ENCODE measurements at places on chromosomes 6 and 20.

GRCh38 chr20:40631119-40631631 lies 57.9 kb downstream of the MAFB start:
- DNase-seq, result no peak

- no peak for DNase-seq
These were observed 122.6 kb downstream of the HIVEP2 start for GRCh38 chr6:142822383-142822782.

- DNase-seq, result no peak
These were observed 59.3 kb downstream of the DLL1 start for GRCh38 chr6:170231293-170232185.

DNA sequence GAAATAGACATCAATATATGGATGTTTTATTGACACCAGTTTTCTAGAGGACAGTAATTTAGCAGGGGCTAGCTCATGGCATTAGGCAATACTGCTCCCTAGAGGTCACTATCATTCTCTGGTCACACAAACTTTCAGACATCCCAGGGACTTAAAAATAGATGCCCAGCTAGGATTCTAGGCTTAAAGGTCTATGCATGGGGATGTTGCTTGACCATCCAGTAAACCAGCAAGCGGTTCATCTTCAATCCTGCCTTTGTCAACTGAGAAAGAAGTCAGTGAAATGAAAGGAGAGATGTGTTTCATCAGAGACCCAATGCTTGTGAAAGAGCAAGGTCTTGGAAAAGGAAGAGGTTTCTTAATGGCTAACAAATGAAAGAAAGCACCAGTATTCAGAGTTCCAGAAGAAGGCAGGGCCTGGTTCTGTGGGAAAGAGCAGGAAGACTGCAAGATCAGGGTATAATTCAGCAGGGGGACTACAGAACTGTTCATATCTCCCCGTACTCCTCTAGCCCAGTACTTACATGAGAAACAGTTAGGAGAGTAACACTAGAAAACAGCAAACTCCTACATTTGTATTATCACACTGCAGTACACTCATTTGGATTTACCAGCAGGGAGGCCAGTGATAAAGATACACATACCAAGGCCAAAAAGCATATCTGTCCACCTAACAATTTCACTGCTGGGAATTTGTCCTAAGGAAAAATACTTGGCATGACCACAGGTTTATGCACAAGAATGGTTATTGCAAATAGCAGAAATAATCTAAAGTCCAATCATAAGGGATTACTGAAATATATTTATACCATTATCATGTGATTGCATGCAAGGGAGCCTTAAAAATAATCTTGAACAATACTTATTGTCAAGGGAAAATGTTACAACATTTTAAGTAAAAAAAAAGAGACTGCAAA lies 151.4 kb upstream of the LAMA2 start:
- DNase-seq, result no peak

GRCh38 chr6:128512296-128512695 lies 8.1 kb downstream of the PTPRK start:
- no peak for DNase-seq

DNA sequence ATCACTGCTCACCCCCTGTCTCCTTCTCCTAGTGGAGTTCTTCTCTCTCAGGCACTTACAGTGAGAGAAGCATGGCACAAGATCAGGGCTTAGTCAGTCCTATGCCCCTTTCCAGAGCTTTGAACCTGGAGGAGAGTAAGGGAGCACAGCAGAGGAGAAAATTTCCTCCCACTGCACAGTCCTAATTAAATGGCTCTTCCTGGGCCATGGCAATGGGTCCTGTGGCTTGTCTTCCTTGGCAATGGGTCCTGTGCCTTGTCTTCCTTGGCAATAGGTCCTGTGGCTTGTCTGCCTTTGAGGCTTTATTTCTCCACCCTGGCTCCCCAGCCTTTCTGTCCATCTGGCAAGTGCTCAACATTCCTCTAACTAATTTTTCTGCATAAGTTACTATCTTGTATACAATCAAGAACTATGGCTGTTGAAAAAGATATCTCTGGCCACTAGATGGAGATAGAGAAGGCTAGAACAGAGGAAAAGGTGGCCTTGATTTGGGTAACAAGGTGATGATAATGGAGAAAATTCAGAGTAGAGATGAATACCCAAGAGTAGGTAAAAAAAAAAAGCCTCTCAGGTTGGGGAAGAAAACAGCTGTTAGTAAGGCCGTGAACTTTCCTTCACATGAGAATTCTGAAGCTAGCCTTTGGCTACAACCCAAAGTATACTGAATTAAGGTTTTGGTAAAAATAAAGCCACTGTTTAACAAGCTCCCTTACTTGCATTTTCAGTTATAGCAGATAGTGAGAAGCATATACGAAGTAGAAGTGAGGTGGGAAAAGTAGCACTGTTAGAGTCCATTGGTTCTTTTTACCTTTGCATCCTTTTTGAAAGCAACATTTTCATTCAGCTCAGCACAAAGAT lies 504.9 kb downstream of the DOK5 start:
- no peak for DNase-seq

DNA sequence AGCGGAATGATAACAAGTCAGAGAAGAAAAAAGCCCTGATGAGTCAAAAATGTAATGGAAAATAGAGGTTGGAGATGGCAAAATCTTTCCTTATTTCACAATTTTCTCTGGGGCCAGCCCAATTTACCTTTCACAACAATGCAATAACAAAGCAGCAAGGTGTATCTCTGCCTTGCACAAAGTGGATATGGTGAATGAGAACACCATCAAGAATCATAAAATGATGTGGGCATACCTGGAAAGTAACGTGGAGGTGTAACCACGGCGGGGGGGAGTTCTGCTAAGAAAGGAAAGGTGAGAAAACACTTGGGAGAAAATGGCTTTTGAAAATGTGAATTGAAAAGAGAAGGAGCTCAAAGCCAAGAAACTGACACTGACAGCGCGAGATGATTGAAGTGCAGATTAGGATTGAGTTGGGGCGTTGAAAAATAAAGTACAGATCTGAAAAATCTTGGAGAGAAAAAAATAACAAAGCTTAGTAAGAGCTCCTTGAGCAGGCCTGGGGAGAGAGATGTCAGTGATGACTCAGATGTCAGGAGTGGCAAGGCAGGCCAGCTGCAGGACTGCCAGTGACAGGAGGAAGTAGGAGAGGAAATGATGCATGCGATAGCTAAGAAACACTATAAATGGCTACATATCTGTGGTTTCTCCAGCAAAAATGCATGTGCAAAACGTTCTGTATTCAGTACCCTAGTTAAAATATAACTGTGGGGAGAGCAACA lies 26.2 kb downstream of the ARHGAP18 start:
- DNase-seq, result peak; percentile 62

GRCh38 chr6:169289619-169290339 lies 36.1 kb upstream of the THBS2 start:
- DNase-seq, result no peak

- DNase-seq, result no peak
These were observed 45.8 kb upstream of the FAM184A start for GRCh38 chr6:119124079-119124824.

GRCh38 chr20:14555676-14556075 lies 218.3 kb upstream of the FLRT3 start:
- no peak for DNase-seq

- DNase-seq, result no peak
These were observed 5.1 kb downstream of the TP53RK start for GRCh38 chr20:46683939-46684750.

GRCh38 chr6:151279891-151280290 lies 40.1 kb downstream of the AKAP12 start:
- DNase-seq, result no peak

- DNase-seq, result no peak
These were observed 898 bp downstream of the XRN2 start for GRCh38 chr20:21303872-21304586.

- DNase-seq, result no peak
These were observed 33.3 kb upstream of the KIF16B start for GRCh38 chr20:16606468-16607070.

- no peak for DNase-seq
These were observed 89.1 kb upstream of the PCSK2 start for GRCh38 chr20:17137692-17138091.

GRCh38 chr6:148779142-148779562 lies 32.3 kb downstream of the UST start:
- no peak for DNase-seq

DNA sequence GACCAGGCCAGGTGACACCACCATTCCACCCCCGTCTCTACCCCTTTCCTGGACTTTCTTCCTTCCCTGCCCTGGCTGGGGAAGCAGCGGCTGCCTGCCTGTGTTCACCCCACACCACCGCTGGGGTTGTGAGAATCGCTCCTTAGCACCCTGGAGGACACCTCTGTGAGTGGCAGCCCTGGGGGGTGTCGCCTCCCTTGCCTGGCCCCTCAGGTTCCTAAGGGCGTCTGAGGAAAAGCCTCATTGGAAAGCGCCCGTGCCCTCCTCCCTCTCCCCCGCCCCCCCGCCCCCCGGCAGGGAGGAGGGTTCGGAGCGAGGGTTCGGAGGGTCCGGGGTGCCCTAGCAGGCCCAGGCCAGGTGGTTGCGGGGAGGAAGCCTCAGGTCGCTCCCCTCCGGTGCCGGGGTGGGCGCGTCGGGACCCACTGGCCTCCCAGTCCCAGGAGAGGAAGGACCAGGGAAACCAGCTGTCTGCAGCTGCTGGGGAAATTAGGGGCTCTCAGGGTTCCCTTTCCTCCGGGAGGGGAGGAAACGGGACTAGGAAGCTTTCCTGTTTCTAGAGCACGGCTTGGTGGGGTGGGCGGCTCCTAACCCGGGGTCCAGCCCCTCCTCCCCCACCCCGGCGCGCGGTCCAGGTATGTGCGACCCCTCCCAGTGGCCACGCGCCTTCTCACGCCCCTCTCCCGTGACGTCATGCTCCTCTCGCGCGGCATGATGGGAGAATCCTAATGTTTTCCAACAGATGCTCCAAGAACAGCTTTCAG lies at the start of gene PHACTR3:
Gene PHACTR3 (plus strand): TSS at position 760 of the 761 bp plus-strand sequence. CDS start 475 bp downstream, outside the sequence.
- DNase-seq, result no peak

DNA sequence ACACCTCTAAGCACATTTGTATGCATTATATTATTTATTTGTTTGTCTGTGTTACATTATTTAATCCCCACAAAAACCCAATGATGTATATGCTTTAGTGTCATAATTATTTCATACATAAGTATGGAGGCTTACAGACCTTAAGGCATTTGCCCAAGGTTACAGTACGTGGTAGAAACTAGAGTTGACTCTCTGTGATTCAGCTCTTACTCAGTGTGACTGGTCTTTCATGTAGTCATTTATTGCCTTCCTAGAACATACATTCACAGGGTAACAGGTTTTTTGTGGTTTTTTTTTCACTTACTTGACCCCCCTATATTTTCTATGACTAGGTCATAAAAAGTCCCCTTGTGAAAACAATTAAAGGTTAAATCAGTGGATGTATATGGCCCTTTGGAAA lies 566.8 kb downstream of the TFAP2A start:
- DNase-seq, result no peak

- no peak for DNase-seq
These were observed 31.0 kb downstream of the SYCP2 start for GRCh38 chr20:59902470-59902869.

DNA sequence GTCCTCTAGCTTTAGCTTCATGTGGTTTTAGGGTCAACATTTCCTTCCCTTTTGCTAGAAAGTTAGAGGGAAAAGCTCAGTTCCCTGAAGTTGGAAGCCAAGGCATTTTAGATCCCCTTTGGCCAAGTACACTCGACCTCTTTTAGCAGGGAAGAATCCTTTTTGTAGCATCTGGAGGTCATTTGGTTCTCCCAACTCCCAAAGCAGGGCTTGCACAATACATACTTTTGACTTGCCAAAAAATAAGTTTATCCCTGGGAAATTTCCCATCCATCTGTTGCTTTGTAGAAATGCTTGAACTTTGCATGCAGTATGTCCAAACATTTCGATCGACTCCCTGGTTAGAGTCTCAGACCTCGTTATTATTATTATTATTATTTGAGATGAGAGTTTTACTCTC lies 4.6 kb upstream of the EDEM2 start:
- no peak for DNase-seq

- no peak for DNase-seq
These were observed 84.1 kb downstream of the ATG5 start for GRCh38 chr6:106241498-106241897.

DNA sequence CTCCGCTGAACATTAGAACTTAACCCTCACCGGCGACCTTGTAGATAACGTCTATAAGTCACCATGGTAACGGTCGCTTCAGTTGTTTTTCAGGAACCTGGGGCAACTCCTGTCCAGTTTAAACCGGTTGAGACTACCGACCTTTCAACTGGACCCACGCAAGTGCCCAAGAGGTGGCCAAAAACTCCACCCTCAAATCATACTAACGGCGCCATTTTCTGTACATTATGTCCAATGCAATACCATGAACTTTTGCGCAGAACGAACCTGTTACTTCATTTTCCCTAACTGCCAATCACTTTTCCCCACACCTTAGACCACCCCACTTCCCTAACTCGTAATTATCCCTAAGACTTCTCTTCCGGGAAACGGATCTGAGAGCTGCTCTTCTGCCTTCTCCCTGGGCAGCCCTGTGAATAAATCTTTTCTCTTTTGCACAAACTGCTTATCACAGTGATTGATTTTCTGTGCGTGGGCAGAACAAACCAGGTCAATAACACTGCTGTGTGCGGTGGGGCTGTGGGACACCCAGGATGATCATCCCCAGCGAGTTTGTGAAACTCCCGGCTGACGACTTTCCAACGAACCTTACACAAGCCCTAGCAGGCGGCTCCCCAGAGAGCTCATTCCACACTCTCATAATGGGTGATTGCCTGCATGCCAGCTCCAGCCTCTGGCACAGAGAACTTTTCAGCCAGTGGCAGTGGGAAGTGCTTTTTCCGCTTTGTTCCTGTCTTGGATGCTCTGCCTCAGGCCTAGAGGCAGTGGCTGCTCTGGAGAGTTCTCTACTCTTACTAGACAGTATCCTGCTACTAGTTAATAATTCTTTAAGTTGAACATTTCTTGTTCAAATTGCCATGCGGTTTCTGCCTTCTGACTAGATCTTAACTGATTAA lies 28.6 kb downstream of the GPX5 start:
- DNase-seq, result no peak

DNA sequence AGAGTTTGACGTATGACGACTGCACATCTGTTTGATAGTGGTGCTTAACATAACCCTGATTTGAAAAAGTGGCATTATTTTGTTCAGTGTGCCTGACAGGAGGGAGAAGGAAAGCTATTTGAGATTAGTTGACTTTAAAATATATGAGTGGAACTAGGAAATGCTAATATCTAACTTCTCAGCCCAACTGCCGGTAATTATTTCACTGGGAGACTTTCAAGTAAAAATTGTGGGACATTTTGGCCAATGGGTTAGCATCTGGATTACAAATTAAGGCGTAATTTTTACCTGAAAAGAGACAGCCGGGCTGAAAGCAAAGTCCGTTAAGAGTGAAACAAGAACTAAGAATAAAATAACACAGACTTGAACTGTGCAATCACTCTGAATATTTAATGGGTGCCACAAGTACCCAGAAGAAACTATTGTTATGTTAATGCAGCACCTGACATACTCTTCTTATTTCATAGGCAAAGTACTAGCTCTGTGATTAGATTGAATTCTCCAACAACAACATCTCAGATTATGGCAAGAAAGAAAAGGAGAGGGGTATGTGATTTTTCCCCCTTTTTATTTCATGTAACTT lies 2.0 kb downstream of the HEY2 start:
- DNase-seq, result no peak
